BJ (cell line): ENCODE measurements at places on chromosomes 6 and 20.

DNA sequence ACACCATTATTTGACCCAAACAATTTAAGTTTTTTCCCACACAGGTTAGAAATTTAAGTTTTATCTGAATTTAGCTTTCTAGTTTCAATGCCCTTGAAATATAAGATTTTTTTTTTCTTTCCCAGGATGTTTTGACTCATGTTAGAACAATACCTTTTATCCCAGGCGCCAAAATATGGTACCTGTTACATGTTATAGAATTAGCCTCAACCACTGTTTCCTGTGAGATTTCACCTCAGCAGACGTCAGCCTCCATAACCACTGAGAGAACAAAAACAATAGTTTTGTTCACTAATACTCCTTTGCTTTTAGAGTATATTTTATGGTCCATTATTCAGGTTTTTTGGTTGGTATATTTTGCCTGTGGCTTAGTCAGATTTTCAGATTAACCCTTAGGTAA is 302.9 kb downstream of the CDKAL1 start:
- no peak for DNase-seq

- peak; percentile 22 for DNase-seq
These were observed 116.5 kb upstream of the BMP2 start for GRCh38 chr20:6651016-6651415.

DNA sequence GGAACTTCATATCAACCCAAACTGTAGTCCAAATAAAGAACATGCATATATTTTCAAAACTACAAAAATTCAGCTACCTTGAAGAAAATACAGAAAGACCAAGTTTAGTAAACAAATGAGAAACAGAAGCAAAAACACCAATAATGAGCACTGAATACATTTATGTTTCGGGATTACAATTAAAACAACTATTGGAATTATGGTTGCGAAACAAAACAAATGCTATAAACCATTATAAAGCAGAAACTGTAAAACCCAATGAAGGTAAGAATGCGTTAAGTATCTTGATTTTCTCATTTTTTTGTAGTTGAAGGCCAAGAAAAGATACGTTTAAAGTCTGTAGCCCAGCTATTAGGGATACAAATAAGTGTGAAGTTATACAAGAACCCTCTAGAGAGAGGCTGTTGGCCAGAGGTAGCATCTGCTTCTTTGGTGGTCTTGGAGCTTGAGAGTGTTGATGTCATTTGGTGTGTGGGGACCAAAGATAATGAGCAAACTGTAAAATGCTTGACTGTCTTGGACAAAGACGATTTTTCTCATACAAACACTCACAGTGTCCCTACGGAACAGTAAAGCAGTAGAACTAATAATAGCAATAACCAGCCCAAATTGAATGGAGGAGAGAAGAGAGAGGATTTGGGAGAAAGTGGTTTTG is 111.5 kb downstream of the PRND start:
- DNase-seq: no peak

DNA sequence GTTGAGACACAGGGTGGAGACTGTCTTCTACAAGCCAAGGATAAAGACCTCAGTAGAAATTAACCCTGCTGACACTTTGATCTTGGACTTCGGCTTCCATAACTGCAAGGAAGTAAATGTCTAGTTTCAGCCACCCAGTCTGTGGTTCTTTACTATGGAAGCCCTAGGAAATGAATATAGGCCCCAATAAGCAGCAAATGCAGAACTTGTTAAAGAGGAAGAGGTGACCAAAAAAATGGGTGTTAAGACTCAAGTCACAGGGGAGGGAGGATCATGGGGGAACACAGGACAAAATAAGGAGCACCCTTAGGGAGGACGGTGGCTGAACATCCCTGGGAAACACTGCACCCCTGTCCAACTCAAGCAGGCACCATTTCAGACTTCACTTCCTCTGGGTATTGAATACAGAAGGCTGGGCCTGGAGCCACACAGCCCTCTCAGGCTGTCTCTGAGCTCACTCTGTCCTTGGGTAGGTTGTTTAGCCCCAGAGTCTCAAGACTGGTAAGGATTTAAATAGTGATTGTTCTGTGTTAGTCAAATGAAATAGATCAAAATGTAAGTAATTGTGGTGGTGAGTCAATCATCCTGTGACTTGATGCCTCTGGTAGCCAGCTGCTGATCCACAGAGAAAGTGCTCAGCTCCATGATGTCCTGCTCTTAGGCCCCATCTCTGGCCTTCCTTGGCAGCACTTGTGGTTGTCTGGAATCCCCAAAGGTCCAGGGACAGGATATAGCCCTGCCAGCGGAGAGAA is 30.5 kb upstream of the SIRPD start:
- DNase-seq: no peak

- DNase-seq: no peak
These were observed at the start of gene DCDC2 for GRCh38 chr6:24357336-24358218. TSS of gene DCDC2 (minus strand) at chr6:24358059. CDS start at chr6:24357750, 309 bp downstream.

DNA sequence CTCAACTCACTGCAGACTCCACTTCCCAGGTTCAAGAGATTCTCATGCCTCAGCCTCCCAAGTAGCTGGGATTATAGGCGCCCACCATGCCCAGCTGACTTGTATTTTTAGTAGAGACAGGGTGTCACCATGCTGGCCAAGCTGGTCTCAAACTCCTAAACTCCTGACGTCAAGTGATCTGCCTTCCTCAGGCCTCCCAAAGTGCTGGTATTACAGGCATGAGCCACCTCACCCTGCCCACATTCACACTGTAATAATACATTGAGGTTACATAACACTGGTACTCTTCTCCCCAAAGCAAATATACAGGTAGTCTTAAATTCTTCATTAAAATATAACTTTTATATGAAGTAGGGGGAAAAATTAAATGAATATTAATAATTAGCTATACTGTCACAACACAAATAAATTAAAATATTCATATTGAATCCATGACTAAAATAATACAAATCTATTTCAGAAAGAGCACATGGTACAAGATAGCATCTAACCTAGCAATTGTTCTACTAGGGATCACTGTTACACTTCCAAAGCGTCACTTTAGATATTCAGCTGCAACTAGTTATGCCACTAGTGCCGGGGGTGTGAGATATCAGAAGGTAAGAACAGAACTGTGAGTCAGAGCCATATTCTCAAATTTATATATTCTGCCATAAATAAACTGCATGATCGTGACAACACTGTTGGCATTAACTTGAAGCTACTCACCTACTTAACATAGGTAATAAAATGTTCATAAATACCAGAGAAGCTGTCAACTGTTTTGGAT is 169.1 kb upstream of the SHLD1 start:
- no peak for DNase-seq

- no peak for DNase-seq
These were observed 6.0 kb downstream of the STX11 start for GRCh38 chr6:144156338-144156737.

DNA sequence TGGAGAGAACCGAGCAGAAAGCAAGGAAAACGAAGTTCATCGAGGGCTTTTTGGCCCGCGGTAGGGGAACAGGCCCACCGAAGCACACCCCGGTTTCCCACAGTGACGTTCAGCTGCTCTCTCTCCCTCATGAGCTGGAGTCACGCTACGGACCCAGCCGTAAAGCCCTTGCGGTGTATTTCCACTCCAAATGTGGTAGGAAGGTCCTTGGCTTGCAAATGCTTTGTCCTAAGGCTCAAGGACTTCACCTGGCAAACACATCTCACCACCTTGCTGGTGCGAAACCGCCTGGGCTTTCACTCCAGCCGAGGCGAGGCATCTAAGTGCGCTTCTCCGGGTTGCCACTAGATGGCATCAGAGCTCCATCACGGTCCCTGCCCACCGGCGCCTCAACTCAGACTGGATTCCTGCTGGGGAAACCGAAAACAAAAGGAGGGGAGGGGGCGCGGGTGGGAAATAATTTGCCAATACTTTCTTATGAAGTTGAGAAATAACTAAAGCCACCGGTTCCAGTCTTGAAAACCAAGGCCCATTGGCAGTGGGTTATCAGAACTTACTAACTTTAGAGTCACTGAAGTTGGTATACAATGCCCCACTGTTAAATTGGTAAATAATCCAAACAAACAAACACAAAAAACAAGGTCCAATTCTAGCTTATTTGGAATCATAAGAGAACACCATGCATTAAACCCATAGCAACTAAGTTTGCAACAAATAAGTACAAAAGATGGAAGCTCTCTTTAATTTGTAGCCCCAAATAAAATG is 13.4 kb upstream of the FOXC1 start:
- no peak for DNase-seq

DNA sequence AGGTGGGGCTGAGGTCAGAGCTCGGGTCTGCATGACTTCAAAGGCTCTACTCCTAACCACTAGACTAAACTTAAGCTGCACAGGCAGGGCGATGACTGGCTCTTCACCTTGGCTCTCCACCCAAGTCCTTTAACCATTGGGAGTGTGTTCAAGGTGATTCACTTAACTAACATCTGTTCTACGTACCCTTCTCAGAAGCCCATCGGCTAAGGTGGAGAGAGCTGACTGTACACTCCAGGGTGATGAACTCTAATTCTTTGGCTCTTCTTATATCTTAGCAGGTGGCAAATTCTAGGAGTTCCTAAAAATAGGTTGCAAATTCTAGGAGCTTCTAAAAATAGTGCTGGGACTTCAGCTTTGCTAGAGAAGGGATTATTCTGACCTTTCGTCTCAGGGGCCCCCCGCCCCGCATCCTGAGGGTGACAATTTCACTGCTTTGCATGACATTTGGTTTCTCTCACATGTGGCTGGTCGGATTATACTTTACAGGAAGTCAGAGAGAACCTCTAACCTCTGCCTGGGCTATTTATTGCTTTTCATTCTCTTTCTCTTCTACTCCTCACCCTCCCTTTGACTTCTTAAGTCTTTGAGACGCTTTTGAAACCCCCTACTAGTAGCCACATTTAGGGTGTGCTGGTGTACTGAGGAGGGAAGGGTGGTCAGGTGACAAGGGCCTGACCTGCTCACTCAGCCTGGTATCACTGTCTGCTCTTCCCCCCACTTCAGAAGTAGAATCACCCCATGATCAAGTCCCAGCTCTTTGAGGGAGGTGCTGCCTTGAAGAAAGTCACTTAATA is 55.5 kb downstream of the PRDM1 start:
- DNase-seq: no peak

DNA sequence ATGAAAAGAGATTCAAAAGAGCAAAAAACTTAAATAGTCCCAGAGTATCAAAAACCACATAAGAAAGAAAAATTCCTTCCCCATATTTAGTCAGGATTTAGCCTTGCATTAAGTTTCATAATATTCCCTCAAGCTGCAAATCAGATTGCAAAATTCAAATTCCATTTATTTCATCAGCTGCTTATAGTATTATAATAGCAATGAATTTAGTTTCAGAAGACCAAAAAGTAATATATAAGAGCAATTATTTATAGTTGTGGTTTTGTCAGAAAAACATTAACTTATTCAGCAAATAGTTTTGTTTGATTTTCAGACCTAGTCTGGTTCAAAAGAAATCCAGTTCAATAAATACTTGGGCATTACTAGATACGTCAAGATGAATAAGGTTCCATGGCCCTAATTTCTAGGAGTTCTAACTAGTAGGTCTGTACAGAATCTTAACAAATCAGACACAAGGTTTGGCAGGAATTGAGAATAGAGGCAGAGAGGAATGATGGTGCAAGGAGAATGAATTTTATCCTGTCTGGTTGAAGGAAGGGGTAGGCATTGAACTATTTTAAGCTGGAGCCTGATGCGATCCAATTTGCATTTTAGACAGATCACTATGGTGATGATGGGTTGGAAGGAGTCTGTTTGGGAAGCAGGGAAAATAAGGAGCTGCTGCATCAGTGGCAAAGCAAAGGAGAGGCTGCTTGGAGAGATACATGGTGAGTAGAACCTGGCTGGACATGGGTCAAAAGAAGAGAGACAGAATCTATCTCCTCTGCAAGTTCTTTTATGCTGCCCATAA is 163.9 kb upstream of the STXBP5 start:
- peak; percentile 40 for DNase-seq

- DNase-seq: no peak
These were observed 468.0 kb downstream of the UTRN start for GRCh38 chr6:144753023-144753705.

- DNase-seq: peak; percentile 39
These were observed 1.1 kb downstream of the SAPCD1 start for GRCh38 chr6:31763619-31763940.

- no peak for DNase-seq
These were observed 191.5 kb downstream of the CDH4 start for GRCh38 chr20:61443443-61444126.

DNA sequence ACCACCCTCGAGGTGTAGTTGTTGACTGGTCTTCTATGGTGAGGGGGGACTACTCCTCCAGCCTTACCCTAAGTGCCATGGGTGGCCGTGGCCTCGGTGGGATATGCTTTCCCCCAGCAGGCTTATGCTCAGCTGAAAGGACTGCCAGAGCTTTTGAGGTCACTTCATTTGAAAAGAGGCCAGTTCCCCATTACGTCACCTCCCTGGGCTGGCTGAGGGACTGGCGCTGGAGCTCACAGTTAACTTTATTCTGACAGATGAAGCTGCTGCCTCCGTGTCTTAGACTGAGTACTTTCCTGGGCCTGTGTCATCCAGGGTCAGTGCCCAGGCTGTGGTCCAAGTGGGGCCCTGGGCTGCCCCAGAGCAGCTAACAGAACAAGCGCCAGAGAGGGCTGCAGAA is 42.8 kb upstream of the PCMTD2 start:
- no peak for DNase-seq

GRCh38 chr20:14178528-14178927 is 158.9 kb downstream of the FLRT3 start:
- no peak for DNase-seq

GRCh38 chr6:7910298-7910653 is 312 bp downstream of the TXNDC5 start:
- DNase-seq: no peak

GRCh38 chr20:32287231-32287638 is 9.8 kb downstream of the KIF3B start:
- DNase-seq: no peak

GRCh38 chr6:43718387-43719105 is 31.0 kb upstream of the MRPS18A start:
- no peak for DNase-seq

DNA sequence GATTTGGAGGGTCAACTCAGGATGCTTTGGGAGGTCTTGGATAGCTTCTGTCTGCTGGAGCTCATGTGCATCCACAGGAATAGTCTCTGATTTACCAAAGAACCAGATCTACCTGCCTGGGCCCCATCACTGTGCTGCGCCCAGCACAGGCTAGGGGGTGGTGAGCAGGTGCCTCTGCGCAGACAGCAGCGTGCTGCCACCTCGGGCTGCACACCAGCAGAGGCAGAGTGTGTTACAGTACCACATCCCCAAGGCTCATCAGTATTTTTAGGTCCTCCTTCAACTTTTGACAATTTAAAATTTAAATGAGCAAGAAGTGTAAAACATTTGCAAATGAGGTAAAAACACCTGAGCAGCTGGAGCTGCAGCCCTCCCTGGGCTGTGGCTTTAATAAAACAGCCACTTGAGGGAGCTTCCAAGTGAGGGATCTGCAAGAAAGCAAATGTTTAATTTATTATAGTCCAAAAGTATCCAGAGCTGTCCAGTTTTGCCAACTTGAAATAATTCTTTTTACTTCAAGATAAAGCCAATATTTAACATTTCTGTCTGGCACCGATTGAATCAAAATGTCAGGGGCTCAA is 324.9 kb downstream of the ZFAND3 start:
- no peak for DNase-seq
